Chondrocyte (in vitro differentiated cells): ENCODE measurements at places on chromosomes 16 and 17. TPM values are rescaled to one million over a fixed set of nuclear protein-coding genes. Genes with fewer than 3 reads are reported as not detected.

Gene FOXF1
- not detected in 3 replicates for total RNA-seq

Gene ZPBP2
- total RNA-seq, result not detected in 3 replicates

Gene LPO
- not detected in 3 replicates for total RNA-seq

Gene PAQR4
- total RNA-seq, result 8.2 to 15.9 TPM (median 9.5 TPM) in 3 replicates

Gene CORO6
- 6.7 to 7.6 TPM (median 7.2 TPM) in 3 replicates for total RNA-seq

GRCh38 chr16:31537362-31538242 lies 9.9 kb downstream of the AHSP start:
- no peak for DNase-seq

DNA sequence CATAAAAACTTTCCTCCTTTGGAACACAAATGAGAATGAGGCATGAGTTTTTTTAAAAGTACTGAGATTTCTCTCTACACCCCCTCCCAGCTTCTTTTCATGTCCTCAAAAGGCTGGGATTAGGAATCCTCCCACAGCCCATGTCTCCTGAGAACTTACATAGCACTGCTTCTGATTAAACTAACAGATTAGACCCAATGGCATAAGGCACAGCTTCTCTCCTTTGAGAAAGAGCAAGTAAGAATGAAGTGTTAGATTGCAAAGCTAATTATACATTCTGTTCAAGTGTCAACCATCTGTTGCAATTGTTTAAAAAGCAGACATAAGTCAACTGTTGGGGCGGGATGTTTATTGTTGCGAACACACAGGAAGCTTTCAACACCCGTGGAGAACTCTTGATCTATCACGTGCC lies 715.1 kb downstream of the CDH11 start:
- DNase-seq, result no peak

DNA sequence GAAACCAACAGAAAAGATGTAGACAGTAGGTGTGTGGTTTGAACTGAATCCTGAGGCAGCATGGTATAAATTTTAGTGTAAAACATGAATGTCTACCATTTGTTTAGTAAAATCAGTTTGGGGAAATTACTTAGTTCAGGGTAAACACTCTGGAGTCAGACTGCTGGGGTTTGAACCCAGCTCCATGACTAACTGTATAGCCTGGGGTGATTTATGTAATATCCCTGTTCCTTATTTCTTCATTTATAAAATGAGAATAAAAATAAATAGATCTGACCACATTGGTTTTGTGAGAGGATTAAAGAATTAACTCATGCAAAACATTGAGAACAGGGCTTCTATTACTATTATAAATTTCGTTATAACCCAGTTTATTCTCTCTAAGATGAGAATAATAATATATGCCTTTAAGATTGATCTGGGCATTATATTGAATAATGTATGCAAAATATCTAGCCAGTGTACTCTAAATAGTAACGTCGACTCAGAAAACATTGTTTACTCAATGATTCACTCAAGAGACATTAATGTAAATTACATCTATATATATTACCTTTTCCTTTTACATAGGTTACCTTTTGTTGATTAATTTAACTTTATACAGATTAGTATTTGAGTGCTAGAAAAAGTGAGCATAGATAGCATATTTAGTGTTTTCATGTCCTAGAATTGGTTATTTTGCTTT lies 120.6 kb upstream of the KCNJ16 start:
- no peak for DNase-seq

DNA sequence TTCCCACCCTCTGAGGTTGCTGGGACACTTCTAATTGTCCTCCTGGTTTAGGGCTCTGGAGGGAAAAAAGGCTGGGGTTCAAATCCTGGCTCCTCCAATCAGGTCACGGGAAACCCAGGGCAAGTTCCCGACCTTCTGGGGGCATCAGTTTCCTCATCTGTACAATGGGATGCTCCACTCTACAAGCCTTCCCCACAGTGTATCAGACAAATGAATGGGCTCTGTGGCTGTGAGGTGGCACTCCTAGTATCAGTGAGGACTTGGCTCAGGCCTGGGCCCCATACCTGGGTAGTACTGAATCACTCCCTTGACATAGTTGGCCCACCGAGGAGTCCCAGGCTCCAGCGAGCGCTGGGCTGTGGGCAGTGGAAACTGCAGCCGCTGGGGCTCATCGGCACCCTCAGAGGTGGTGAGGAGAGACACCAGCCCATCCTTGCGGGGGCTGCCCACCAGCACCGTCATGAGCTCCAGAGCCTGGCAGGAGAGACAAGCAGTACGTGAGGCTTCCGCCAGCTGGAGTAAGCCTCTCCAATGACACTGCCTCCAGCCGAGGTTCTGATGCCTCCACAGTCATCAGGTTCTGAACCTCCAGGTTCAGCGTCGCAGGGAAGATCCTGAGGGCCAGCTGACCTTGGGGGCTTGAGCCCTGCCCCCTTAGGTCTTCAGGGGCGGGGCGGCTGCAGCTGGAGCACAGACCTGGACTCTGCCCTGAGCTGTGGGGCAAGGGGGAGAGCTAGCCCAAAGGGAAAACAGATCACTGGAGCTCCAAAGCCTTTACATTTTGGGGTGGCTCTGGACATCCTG lies 1.2 kb downstream of the GALK1 start:
- DNase-seq, result peak; percentile 88

DNA sequence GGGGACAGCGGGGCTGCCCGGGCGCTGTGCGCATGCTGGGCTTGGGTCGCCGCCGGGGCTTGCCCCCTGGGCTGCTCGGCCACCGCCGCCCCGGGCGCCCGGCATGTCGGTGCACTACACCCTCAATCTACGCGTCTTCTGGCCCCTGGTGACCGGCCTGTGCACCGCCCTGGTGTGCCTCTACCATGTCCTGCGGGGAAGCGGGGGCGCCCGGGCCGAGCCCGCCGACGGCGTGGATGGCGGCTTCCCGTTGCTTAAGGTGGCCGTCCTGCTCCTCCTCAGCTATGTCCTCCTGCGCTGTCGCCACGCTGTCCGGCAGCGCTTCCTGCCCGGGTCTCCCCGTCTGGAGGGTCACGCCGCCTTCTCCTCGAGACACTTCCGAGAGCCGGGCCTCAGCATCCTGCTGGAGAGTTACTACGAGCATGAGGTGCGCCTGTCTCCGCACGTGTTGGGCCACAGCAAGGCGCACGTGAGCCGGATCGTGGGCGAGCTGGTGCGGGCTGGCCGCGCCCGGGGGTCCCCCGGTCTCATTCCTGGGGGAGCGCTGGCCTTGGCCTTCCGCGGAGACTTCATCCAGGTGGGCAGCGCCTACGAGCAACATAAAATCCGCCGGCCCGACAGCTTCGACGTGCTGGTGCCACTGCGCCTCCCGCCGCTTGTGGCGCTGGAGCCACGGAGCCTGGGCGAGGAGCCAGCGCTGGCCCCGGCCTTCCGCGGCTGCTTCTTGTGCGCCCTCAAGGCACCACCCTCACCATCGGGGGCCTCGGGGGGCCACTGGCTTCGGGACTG lies 789 bp downstream of the ITPRIPL2 start:
- peak; percentile 93 for DNase-seq

DNA sequence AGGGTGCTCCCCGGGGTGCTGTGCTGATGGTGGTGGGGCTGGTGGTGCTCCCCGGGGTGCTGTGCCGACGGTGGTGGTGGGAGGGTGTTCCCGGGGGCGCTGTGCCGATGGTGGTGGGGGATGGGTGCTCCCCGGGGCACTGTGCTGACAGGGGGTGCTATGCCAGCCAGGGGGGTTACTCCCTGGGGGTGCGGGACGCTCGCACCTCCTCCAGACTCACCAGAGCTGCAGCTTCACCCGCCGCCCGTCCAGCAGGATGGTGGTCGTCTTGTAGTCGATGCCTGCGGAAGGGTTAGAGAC lies 16.0 kb upstream of the WDR45B start:
- DNase-seq, result peak; percentile 64

DNA sequence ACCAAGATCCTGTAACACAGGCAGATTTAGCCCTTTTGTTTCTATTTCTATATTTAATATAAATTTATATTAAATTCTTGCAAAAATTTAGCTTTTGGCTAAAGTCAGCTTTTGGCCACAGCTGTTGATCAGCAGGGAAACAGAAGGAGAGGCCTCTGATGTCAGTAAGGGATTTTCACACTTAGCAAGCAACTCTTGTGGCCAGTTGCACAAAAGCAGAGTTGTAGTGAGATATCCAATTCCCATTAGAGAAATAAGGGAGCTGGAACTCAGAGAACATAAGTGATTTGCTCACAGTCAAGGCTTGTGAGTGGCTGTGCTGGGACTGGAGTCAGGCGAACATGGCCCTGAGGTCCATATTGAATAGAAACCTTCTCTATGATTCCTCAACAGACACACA lies 16.7 kb upstream of the HEATR6 start:
- DNase-seq, result no peak

DNA sequence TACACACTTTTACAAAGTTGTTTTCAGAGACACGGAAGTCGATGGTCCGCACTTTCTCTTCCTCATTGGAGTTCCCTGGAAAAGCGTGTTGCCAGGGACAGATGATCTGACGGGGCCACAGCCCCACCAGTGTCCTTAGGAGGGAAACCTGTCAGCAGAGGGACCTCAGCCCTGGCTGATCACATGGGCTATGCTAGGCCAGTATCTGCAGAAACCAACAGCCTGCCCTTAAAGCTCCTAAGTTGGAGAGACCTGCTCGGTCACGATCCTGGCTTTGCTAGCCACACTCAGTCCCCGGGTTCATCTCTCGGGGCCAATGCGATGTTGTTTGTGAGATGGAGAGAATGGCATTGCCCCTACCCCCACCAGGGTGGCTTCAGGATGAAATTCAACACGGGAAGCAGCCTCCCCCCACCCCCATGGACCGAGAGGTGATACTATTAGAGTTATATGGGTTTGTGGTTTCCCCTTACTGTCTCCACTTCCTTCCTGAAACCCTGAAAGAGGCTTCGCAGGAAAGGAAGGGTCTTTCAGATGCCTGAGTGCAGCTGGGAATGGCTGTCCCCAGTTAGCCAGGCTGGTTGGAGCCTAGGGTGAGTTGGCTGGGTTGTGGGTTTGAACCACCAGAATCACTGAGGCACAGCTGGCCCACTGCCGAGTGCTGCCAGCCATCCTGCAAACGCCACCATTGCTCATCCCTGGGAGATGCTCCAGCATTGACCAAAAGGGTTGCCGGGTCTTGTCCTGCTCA lies 16.6 kb downstream of the RMI2 start:
- DNase-seq, result peak; percentile 36

GRCh38 chr17:67289181-67289876 lies 44.3 kb upstream of the HELZ start:
- no peak for DNase-seq

DNA sequence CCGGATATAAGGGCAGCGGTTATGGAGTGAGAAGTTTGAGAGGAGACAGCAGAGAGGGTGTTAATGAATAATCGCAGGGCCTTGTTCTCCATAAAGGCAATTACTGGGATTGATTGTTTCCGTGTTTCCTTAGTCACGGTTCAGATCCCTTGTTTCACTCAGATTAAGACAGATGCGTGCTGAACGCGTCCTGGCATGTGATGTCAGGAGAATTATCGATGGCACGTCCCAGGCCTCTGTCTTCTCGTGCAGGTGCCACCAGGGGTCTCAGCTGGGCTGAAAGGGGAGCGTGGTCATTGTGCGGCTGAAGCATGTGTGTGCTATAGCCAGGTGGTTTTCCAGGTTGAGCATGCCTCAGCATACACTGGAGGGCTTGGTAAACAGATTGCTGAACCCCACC lies 142.4 kb upstream of the NOL11 start:
- no peak for DNase-seq

- DNase-seq, result no peak
Observed at GRCh38 chr16:49261930-49262329, 19.7 kb downstream of the CBLN1 start.

GRCh38 chr17:29563816-29564215 lies 3.0 kb downstream of the ABHD15 start:
- DNase-seq, result peak; percentile 13

GRCh38 chr17:56679115-56679776 lies 85.7 kb downstream of the NOG start:
- DNase-seq, result no peak

GRCh38 chr17:82241183-82241925 lies 12.5 kb downstream of the SLC16A3 start:
- DNase-seq, result no peak

- DNase-seq, result no peak
Observed at GRCh38 chr16:50808929-50809538, 67.1 kb downstream of the CYLD start.

GRCh38 chr17:82874011-82874835 lies 34.4 kb upstream of the ZNF750 start:
- peak; percentile 77 for DNase-seq

- no peak for DNase-seq
Observed at GRCh38 chr17:47221154-47221553, 12.0 kb downstream of the MYL4 start.

DNA sequence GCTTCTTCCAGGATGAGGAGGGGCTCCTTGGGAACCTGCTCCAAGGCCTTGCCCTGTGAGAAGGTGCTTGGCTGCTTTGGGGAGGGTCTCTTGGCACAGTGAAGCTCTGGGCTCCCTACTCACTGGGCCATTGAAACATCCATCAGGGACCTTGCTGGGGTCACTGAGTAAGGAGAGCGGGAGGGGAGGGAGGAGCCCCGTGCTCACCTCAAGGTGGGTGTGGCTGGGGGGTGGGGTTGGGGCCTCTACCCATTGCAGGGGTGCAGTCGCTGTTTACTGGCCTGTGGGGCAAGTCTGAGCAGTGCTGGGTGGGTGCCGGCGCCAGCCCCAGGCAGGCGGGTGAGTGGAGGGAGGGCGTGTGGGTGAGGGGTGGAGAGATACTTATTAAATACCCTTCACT lies 9.9 kb downstream of the TNS4 start:
- DNase-seq, result no peak
